ENCODE measurements at places on chromosomes 5 and 9.

GRCh38 chr9:71719562-71719961 lies 48.8 kb downstream of the CEMIP2 start:
- DNase-seq: no peak

- DNase-seq: peak; percentile 63
Measured at GRCh38 chr5:6505783-6506557, 57.3 kb downstream of the UBE2QL1 start.

- DNase-seq: no peak
Measured at GRCh38 chr5:5348135-5348534, 74.3 kb upstream of the ICE1 start.

DNA sequence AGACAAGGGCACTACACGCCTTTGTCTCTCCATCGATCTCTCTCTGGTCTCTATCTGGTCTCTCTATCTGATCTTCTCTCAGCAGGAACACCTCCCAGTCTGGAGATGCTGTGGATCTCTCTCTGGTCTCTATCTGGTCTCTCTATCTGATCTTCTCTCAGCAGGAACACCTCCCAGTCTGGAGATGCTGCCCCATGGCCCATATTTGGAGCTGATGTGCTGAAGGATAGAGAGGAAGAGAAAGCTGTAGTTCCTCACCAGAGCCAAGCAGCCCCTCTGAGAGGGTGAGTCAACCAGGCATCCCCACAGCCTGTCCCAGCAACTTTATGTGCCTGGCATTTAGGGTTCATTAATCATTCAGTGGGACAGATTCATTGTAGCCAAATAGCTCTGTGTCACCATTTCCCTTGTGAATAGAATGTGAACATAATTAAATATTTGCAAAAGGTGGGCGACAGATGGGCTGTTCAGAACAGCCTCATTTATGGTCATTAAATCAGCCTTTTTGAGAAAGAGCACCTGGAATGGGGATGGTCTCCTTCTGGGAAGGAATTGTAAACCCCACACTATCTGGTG lies 189.3 kb upstream of the MAST4 start:
- DNase-seq: no peak

DNA sequence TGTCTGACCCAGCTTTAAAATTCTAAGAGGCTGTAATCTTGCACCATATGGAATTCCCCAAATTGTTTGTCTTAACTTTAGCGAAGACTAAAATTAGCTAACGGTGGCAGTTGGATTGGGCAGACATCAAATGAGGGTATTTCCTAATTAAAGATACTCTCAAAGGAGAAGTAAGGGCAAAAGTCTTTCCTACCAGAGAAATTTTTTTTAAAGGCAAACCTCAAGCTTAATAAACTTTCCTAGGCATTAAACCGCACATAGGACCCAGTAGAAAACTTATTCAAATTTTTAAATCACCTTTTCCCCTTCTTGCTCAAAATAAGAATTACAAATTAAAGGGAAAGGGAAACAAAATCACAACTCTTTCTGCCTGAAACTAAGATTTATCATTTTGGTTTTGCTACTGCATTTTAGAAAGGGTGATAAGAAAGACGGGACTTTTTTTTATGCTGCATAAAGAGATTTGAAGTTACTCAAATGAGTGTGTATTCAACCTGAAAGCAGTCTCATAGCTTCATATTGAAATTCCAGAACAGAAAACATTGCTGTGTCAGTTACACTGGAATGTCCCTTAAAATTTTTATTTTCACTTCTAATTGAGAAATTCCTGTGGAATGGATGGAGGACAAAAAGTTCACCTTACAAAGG lies 189.1 kb upstream of the PTGER4 start:
- no peak for DNase-seq

DNA sequence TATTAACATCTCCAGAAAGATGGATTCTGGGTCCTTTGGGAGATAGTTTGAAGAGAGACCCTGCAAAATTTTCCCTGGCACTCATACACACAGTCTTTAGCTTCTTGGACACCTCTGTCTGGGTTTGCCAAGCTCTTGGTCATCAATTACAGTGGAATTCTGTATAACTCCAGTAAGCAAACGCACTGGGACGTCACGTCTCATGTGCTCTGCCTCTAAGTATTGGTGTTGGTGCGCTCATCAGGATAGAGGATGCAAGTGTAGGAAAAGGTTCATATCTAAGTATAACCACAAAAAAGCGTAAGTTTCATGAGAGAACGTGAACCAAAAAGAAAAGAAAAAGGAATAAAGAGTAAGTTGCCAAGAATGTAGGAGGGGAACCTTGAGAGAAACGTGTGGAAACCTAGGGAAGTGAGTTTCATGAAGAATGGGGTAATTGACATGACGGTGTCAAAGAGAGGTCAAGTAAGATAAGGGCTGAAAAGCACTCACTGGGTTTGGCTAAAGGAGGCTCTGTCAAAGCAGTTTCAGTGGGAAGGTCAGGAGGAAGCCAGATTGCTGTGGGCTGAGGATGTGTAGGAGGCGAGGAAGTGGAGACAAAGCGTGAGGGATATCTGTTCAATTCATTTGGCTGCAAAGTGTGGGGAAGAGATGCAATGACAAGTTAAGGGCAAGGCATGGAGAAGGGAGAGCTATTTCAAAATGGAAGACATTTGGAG lies 92.7 kb downstream of the RAD23B start:
- DNase-seq: no peak

DNA sequence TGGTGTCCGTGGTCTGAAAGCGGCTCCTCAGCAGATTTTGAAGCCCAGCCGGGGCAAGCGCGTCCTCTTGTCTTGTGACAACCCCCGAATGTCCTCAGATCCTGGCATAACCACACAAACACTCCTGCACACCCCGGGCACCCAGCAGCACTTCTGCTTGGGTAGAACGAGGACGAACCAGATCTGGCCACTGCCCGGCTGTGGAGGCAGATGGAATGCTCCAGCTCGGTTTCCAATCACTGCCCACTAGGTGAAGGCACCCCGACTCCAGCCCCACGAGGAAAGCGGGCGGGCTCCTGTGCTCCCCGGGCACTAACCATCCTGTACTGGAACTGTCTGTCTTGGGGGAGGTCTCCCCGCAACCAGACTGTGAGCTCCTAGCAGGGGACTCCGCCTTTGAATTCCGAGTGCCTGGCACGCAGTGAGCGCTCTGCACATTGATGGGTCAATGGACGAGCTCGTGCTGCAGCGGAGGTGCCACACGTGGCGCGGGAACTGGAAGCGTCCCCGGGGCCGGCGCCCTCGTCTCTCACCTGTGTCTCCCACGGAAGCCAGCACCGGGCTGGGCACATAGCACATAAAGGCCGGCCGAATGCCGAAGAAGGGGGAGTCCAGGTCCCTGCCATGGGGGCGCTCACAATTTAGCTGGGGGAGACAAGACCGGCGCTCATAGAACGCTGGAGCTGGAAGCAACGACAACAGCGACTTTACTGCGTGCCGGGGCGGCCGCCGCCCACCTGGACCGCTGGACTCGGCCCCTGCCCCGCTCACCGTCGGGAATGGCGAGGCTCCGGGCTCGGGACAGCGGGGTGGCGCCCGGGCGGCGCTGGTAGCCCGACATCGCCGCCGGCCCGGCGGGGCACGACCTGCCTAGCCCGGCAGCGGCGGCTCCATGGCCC lies 608 bp downstream of the ENTR1 start:
- no peak for DNase-seq

DNA sequence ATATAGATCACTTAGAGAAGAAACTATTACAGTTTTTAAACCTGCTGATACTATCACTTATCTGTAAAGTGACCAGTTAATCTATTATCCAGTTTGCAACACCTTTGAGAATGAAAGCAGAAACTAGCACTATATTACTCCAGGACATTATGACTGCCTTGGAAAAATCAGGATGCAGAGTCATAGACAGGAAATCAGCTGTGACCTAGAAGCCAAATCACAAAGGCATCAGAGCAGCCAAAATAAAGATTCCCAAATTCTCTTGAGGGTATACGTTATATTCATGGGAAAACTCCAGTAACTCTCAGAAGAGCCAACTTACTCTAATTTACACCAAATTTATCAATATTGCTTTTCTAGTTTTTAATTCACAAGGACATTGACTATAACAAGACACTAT lies 49.9 kb downstream of the CDO1 start:
- no peak for DNase-seq

- no peak for DNase-seq
Measured at GRCh38 chr5:111552896-111553295, 40.6 kb upstream of the STARD4 start.

GRCh38 chr5:128538250-128539037 lies 399 bp upstream of the FBN2 start:
- peak; percentile 93 for DNase-seq

GRCh38 chr5:139294374-139295165 lies 1.0 kb downstream of the MATR3 start:
- DNase-seq: peak; percentile 86

DNA sequence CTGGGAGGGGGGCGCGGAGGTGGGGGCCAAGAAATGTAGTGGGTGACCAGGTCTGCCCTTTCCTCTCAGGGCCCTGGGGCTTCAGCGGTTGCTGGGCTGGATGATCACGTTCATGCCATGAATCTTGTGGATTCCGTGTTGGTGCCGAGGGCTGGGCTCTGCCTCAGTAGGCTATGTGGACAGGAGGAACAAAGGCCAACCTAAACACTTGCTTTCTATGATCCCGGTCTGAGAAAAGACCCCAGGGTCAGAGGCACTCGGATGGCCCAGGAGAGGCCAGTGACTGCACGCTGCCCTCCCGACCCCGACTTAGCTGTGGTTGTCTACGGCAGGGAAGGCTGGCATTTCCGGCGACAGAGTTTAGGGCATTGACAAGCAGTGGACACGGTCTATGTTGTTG lies 26.6 kb downstream of the PHF2 start:
- no peak for DNase-seq

- no peak for DNase-seq
Measured at GRCh38 chr9:104836235-104836634, 72.3 kb downstream of the NIPSNAP3B start.

- DNase-seq: peak; percentile 77
Measured at GRCh38 chr5:116572350-116573278, 2.0 kb downstream of the SEMA6A start.

DNA sequence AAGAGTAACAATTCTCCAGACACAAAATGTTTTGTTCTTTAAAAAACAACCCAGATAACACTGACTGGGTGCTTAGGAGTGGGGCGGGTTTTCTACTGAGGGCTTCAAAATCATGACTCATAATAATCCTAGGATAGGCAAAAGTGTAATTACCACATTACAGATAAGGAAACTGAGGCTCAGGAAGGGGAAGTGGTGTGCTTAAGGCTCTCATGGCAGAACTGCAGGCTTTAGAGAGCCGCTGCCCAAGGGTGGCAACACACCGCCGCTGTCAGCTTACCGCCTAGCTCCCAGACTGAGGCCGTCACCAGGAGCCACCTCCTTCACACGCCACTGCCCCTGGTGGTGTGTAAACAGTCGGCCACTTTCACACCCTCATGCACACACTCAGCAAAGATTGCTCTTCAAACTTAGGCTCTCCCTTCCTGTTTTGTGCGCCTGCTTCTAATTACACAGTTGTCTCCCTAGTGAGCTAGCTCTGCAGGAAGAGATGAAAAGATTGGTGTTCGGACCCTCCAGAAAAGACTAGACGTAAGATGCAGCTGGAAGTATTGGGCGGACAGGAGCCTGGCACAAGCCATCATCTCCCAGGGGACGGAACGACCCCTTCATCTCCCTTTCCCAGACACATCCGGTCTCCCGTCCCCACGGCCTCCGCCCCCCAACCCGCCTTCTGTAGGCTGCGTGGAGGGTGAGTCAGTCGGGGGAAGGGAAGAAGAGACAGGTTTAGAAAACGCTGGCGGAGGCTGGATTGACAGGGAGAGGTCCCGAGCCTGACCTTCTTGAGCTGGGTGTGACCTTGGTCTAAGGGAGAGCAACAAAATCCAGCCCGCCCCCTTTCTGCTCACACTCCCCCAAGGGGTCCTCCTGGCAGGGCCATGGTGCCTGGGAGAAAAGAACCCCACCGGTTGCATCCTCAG lies 162.7 kb downstream of the SYK start:
- no peak for DNase-seq

DNA sequence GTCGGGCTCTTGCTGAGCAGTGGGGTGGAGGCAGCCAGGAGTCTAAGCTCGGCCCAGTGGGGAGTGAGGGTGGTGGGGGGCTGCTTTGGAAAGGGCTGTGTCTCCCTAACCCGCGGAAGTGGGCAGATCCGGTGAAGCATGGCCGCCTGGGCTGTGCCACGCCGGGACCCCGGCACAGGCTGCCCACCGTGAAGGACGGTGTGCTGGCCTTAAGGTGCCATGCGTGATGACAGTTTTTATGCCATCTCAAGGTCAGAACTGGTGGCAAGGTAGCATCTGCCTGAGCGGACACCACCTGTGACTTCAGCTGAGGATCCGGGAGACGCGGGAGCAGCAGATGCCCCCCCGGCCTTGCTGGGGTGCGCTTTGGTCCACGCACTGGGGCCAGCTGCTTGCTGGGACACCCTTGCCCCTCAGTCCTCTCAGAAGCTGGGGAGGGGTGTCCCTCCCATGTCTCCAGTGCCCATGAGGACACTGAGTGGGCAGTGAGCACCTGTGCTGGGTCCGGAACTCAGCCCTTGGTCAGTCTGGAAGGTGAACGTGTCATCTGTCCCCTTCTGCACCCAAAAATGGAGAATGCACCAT lies 53.9 kb downstream of the AHRR start:
- peak; percentile 52 for DNase-seq

DNA sequence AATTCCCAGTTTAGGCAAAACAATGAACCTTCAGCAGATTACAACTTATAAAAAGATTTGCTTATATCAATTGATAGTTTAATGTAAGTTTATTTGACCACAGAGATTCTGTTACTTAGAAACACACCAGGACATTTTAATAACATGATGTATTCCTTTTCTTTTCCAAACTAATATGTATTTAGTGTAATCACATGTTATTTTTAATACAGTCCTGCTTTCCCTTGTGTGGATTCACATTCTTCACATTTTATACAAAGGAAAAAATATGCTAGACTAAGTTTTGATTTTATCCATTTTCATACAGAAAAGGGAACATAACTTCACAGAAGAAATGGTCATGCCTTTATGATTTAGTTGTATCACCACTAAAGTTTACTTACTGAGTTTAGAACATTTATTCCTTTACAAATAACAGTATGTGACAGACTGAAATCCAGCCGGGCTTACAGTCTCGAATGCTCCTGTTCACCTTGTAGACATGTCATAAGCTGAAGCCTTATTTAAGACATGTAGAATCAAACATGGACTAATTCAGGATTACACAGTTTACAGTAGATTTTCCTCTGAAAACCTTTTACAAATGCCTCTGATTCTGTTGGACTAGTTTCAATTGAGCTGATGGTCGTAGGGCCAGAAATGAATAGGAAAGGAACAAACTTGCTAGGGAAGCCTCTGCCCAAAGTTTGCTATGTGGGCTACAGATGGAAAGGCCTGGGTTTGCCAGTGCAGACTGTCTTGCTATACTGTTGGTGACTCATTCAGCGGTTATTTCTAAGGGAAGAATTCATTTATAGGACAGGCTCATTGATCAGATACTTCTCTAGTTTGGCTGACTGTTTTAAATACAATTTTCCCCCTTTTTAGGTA lies 6.6 kb upstream of the ASPN start:
- no peak for DNase-seq

DNA sequence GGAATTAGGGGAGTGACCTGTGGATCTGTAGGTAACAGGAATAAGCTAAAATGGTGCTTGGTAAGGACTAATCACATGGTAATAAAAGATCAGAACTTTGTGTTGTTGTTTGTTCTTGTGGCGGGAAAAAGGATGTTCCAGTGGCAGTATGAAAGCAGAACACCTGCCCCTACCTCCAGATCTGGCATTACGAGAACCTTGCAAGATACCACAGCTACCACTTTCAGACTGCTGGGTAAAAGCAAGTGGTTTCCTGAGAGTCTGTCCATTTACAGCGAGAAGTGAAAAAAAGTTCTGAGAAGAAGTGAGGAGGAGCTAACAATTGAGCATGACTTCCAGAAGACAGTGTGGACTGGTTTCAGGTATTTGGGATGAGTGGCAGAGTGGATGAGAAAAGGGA lies 252.5 kb downstream of the TLE4 start:
- DNase-seq: no peak

All from left forelimb (tissue), 1 donor.